Stimulated activated CD4-positive, alpha-beta T cell treated with anti-CD3 and anti-CD28 coated beads, TNF-alpha, amount 100 ng/mL, for 4 hours (primary cell): ENCODE measurements at places on chromosomes 2 and 18.

DNA sequence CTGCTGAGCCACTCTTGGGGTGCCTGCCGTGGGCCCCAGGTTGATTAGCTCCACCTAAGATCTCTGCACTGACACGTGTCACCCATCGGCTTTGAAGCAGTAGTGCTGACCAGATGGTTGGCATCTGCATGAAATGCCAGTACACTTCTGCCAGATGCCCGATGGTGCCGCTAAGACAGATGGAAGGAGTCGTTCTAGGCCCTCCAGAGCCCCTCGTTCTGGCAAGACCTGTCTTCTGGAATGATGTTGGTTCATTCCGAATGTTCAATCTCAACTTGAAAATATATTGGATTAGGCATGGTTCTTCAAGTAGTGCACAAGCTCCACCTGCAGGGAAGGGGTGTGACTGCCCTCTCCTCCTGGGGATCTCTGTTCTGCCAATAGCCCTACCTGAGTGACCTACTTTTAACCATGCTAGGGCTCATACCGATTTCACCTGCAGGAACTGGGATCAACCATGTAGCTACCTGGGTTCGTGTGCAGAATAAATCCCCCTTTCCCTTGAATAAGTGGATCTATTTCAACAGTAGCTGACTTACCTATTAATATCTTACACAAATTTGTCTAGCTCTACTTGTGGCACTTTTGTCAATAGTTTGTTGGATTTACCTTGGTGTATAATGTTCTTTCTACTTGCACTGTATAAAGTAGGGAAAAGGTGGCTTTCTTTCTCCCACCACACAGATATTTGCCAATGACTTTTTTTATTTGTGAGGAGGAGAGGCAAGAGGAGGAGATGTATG, 342.6 kb downstream of the CTNNA2 start:
- DNase-seq: no peak

DNA sequence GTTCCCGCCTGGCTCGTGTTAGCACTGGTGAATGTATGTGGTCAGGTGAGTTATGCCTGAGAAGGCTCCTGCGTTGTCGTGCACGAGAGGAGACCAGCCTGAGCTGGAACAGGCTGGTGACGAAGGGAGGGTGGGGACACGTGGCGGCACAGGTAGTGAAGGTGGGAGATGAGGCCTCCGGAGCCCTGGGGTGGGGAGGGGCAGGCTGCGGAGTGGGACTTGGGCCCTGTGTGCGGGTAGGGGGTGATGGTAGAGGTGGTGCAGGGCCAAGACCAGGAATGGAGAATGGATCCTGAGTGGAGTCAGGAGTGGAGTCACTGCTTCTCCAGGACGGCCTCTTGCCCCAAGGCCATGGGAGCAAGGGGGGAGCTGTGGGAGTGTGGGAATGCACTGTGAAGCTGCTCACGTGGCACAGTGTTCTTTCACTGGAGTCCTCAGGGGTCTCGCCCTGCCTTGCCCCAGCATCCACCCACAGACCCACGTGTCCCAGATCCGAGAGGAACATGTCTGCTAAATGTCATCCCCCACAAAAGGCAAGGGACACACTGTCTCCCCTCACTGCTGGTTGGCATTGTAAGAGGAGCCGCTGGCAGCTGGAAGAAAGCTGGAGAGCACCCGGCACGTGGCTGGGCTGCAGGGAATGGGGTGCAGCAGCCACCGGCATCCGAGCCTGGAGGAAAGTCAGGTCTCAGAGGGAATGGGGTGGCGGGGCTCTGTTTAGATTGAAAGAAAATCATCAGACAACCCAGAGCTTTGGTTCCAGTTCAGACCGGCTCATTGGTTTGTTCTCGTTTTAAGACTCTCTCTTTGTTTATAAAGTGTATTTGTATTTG, 63.7 kb downstream of the CYP26B1 start:
- no peak for DNase-seq

DNA sequence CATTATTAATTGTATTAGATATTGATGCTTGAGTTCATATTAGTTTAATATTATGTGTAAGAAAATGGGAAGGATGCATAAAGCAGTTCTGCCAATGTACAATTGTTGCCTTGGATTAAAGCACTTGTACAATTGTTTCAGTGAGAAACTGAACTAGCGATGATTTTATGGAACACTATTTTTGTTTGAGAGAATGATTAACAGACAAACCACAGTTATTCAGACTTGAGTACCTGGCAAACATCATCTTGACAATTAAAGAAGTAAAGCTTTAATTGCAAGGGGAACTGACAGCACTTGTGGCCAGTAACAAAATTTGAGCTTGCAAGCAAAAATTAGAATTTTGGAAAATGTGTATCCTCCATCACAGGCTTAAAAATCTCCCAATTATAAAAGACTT, 214.3 kb downstream of the RIT2 start:
- no peak for DNase-seq

DNA sequence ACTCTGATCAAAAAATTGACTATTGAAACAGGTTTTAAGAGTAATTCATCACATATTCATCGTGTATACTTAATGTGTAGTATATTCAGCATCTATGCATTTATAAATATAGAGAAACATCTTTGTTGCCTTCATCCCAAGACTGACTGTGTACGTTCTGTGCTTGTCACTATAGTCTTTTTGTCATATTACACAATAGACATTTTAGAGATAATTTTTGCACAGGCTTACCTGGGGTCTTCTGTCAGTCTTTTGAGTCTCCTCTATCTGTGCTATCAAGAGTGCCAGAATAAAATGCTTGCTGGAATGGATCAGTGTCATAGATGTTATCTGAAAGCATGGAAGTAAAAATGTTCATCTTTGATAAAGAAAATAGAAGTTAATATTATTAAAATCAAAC, 1047.7 kb upstream of the NRXN1 start:
- DNase-seq: no peak

GRCh38 chr2:12804091-12804856, 87.5 kb downstream of the TRIB2 start:
- DNase-seq: no peak

DNA sequence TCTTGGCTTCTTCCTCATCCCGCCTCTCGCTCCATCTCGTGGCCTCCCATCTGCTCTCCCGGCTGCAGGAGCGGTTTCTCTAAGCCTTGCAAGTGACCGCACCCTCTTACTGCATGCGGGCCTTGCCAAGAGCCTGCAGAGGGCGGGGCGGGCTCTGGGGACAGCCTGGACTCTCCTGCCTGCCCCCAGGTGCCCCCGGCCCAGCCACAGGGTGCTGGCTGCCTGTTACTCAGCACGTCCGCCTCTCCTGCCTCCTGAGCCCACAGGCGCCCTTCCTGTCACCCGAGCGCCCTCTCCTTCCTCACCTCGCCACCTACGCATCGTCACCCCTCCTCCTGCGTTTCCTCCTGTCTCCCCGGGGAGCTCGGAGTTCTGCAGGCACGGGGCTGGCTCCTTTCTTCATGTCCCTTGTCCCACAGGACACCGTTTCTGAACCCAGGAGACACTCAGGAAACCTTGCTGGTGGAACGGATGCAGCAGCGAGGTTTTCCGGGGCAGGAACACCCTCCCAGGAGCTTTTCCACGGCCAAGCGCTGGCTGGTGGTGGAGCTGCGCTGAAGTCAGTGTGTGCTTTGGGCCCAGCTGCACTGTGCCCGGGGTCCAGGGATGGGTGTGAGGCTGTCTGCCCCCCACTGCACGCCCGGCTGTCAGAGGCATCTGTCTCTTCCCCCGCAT, 28.5 kb downstream of the HPCAL1 start:
- peak; percentile 59 for DNase-seq

GRCh38 chr2:233387667-233388528, 33.6 kb downstream of the DGKD start:
- no peak for DNase-seq

DNA sequence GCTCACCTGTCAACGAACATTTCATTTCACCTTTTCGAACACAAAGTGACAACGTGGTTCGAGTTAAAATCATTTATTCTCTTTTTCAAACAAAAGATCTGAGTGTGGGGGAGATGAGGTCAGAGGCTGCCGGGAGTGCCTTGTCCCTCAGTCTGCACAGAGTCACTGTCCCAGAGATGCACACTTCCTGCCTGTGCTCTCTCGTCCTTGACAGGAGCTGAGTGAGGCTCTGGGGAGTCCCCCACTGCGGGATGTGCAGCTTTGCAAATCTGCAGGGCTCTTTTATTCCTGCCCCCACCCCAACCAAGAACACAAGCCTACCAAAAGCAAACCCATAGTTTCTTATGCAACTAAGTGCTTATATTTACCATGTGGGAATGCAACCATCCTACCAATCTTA, 497.8 kb downstream of the EIPR1 start:
- DNase-seq: no peak

GRCh38 chr2:177671662-177672061, 279.1 kb downstream of the AGPS start:
- DNase-seq: no peak

- DNase-seq: no peak
These were observed 36.7 kb downstream of the SFXN5 start for GRCh38 chr2:73034661-73035375.

DNA sequence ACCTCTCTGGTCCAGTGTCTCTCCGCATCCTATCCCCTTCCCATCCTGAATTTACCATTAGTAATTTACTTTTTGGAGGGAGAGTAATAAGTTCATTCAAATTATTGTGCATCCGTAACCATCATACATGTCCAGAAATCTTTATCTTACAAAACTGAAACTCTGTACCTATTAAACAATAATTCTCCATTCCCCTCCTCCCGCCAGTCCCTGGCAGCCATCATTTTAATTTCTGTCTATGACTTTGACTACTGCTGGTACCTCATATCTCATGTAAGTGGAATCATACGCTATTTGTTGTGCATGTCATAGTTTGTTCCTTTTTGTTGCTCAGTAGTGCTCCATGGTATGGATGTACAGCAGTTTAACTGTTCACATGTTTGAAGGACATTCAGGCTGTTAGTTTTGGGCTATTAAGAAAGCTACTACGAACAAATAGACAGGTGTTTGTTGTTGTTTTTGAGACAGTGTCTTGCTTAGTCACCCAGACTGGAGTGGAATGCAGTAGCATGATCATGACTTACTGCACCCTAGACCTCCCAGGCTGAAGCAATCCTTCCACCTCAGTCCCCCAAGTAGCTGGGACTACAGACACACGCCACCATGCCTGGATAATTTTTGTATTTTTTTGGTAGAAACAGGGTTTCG, 2.0 kb downstream of the LIMS1 start:
- no peak for DNase-seq

- DNase-seq: no peak
These were observed 90.1 kb downstream of the TWIST2 start for GRCh38 chr2:238938003-238938400.
